ENCODE measurements at places on chromosomes 16 and 17. TPM values are rescaled to one million over a fixed set of nuclear protein-coding genes. Genes with fewer than 3 reads are reported as not detected.

GRCh38 chr16:78291604-78292003, 192.2 kb downstream of the WWOX start:
- no peak for DNase-seq

DNA sequence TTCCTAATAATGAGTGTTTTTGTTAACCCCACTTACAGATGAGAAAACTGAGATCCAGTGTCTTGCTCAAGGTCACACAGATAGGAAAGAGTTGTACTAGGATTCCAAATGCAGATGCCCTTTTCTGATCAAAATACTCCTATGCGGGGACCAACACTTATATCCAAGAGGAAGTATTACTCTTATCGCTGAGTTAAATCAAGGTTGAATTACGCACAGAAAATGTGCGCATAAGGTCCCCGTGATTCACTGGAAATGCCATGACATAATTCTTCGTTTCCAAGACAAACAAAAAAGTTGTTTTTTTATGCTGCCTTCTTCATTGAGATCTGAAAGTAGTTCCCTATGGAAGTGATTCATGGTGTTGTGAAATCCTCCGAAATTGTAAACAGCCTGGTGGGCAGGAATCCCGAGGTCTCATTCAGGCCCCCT, 463.8 kb upstream of the HSBP1 start:
- no peaks in the 10 kb centered on the region for H3K4me1 ChIP-seq
- no peak overlapping the region for H3K27ac ChIP-seq
- no peak overlapping the region for H3K4me3 ChIP-seq
- no peaks in the 10 kb centered on the region for H3K36me3 ChIP-seq
- no peaks in the 10 kb centered on the region for H3K27me3 ChIP-seq
- DNase-seq, result no peak

- no peak overlapping the region for H3K4me3 ChIP-seq
- H3K36me3 ChIP-seq, result no peaks in the 10 kb centered on the region
- H3K4me1 ChIP-seq, result no peaks in the 10 kb centered on the region
- H3K27ac ChIP-seq, result no peak overlapping the region
Observed at GRCh38 chr16:28011971-28012445, 51.5 kb downstream of the GSG1L start.

GRCh38 chr16:72983728-72984350, 64.1 kb downstream of the ZFHX3 start:
- no peak for DNase-seq
- no peaks in the 10 kb centered on the region for H3K36me3 ChIP-seq
- peaks cover 16% of the 10 kb centered on the region for H3K4me1 ChIP-seq
- no peak overlapping the region for H3K4me3 ChIP-seq

DNA sequence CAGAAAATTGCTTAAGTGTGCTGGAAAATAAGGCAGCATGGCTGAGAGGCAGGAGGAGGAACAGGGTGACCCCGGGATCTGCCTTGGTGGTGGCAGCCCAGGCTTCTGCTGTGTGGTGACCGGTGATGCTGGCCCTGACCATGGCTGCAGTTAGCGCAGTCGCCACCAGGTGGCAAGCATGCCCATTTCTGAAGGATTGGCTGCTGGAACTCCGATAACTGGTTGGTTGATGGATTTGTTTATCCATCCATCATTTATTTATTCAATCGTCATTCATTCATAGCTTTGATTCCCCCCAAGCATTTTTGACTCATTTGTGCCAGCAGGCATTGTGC, 29.1 kb upstream of the ITGA3 start:
- H3K4me1 ChIP-seq, result peaks cover 42% of the 10 kb centered on the region
- peaks cover 34% of the 10 kb centered on the region for H3K36me3 ChIP-seq
- peak overlapping the region; percentile 85 for H3K27ac ChIP-seq
- H3K27me3 ChIP-seq, result no peaks in the 10 kb centered on the region

DNA sequence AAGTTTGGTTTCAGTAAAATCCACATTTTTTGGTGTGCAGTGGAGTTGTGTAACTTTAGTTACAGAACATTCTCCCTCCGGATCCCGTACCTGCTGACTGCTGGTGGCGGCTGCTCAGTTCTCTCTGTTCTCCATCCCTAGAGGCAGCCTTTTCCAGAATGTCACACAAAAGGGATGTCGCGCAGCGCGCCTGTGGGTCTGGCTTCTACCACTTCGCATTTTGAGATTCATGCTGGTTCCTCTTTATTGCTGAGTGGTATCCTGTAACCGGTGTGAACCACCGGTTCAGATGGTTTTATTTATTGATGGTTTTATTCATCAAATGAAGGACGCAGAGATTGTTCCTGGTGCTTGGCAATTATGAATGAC, 981 bp upstream of the CEP131 start:
- no peak for DNase-seq
- H3K27me3 ChIP-seq, result no peaks in the 10 kb centered on the region
- peak overlapping the region; percentile 91 for H3K27ac ChIP-seq
- peaks cover 24% of the 10 kb centered on the region for H3K36me3 ChIP-seq
- H3K4me3 ChIP-seq, result peak overlapping the region; percentile 71
- H3K4me1 ChIP-seq, result peaks cover 15% of the 10 kb centered on the region

DNA sequence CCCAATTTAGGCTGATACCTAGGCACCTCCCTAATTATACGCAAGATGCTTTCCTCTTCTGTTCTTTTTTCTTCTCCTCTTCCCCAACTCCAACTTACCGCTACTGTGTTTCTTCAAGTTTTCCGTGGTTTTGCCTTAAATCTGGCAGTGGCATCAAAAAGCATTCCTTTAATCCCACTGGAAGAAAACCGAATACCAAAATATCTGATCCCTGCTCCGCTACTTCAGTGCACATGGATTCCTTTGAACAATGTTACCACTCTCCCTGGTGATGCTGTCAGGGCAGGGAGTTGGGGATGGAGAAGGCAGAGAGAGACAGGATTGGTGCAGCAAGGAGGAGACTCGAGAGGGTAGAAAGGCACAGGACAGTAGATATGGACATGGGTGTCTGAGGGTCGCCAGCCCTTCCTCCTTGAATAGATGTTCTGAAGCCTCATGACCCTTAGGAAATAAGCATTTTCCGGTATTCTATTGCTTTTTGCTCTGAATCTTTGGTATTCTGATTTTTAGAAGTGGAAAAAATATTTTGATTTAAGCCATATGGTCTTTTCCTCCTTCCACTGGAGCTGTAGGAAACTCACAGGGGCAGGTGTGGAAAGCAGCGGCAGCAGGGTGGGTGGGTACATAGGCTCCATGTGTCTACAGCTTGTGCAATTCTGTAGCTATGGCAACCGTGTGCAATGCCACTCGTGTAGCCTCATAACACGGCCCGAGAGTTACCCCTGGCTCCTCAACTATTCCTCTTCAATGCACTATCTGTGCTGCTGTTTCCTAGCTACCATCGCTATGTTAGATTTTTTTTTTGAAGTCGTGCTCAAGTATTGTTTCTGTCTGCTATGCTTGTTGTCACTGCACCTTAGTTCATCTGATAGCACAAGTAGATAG, 32.3 kb upstream of the TANC2 start:
- no peak overlapping the region for H3K27ac ChIP-seq
- H3K4me1 ChIP-seq, result no peaks in the 10 kb centered on the region
- no peak overlapping the region for H3K4me3 ChIP-seq
- H3K27me3 ChIP-seq, result no peaks in the 10 kb centered on the region
- DNase-seq, result no peak

DNA sequence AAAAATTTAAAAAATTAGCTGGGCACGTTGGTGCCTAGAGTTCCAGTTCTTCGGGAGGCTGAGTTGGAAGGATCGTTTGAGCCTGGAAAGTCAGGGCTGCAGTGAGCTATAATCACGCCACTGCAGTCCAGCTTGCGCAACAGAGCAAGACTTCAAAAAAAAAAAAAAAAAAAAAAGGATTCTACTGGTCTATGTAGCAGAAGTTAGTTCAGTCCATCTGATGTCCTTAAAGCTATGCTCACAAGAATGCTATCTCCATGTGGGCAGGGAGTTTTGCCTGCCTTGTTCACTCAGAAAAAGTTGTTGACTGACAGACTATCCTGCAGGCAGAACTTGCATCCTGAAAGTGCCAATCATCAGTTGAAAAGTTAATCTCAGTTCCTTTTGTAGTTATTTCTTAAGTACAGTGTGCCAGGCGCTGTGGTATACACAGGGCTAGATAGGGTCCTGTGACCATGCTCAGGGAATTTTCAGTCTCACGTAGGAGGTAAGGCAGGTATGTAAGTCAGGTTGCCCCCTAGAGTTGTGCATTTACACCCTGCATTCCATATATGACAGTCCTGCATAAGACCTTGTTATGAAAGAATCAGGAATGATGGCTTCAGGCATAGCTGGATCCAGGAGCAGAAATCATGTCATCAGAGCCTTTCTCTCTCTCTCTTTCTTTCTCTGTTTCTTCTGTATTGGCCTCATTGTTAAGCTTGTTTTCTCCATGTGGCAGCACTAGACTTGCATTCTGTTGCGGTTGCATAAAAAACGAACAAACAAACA, 7.6 kb downstream of the SYT17 start:
- H3K4me3 ChIP-seq, result no peak overlapping the region
- H3K27me3 ChIP-seq, result peaks cover 4% of the 10 kb centered on the region
- H3K36me3 ChIP-seq, result no peaks in the 10 kb centered on the region
- DNase-seq, result no peak
- peaks cover 8% of the 10 kb centered on the region for H3K4me1 ChIP-seq
- no peak overlapping the region for H3K27ac ChIP-seq

DNA sequence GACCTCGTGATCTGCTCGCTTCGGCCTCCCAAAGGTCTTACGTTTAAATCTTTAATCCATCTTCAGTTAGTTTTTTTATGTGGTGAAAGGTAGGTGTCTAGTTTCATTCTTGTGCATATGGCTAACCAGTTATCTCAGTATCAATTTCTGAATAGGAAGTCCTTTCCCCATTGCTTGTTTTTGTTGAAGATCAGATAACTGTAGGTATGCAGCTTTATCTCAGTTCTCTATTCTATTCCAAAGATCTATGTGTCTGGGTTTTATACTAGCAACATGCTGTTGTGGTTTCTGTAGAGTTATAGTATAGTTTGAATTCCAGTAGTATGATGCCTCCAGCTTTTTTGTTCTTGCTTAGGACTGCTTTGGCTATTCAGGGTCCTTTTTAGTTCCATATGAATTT, 65.2 kb downstream of the TNFRSF13B start:
- no peaks in the 10 kb centered on the region for H3K36me3 ChIP-seq
- no peak overlapping the region for H3K4me3 ChIP-seq
- no peak for DNase-seq
- H3K27me3 ChIP-seq, result peaks cover under 1% of the 10 kb centered on the region
- H3K27ac ChIP-seq, result no peak overlapping the region
- H3K4me1 ChIP-seq, result peaks cover 6% of the 10 kb centered on the region

GRCh38 chr17:27849474-27850185, 43.5 kb downstream of the LYRM9 start:
- DNase-seq, result no peak
- no peaks in the 10 kb centered on the region for H3K36me3 ChIP-seq
- H3K4me1 ChIP-seq, result no peaks in the 10 kb centered on the region
- H3K4me3 ChIP-seq, result no peak overlapping the region

- DNase-seq, result no peak
- no peak within 1 kb of the TSS for H3K27ac ChIP-seq
- H3K4me3 ChIP-seq, result peak within 1 kb of the TSS; percentile 28
- H3K27me3 ChIP-seq, result no peaks in the 10 kb centered on the region
- H3K4me1 ChIP-seq, result peaks cover under 1% of the 10 kb centered on the region
Observed at GRCh38 chr16:67164599-67165061, at the start of gene HSF4. Gene HSF4 (plus strand): TSS chr16:67164745. CDS start chr16:67164812, 67 bp downstream.

GRCh38 chr16:69754143-69754468, 620 bp downstream of the NOB1 start:
- H3K4me3 ChIP-seq, result peak overlapping the region; percentile 98
- no peak for DNase-seq
- H3K27ac ChIP-seq, result peak overlapping the region; percentile 93
- H3K27me3 ChIP-seq, result peaks cover 13% of the 10 kb centered on the region

DNA sequence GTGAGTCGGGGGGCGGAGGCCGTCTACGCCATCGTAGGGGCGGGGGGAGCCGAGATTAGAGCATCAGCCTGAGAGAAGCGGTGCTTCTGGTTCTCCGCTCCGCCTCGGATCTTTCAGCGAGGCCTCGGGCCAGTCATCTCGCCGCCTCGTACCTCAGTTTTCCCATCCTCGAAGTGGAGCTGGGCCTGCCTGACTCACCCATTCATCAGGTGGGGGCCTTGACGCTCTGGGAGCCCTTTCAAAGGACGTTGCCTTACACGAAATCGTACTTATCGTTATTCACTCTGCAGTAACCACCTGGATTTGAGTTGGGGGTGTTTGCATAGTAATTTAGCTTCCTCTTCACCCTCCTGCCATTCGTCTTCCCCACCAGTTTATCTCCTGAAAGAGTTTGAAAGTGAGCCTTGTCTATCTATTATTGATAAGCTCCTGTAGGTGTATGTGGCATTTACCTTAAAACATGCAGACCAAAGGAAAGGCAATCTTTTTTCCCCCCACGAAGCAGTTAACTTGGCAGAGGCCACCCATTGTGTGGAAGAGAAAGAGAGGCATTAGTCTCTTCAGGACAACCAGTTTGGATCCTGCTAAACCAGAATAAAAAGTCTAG, 674 bp downstream of the TAF15 start:
- peaks cover 46% of the 10 kb centered on the region for H3K36me3 ChIP-seq
- no peaks in the 10 kb centered on the region for H3K27me3 ChIP-seq
- peaks cover 38% of the 10 kb centered on the region for H3K4me1 ChIP-seq
- peak overlapping the region; percentile 100 for H3K27ac ChIP-seq
- peak overlapping the region; percentile 92 for H3K4me3 ChIP-seq

DNA sequence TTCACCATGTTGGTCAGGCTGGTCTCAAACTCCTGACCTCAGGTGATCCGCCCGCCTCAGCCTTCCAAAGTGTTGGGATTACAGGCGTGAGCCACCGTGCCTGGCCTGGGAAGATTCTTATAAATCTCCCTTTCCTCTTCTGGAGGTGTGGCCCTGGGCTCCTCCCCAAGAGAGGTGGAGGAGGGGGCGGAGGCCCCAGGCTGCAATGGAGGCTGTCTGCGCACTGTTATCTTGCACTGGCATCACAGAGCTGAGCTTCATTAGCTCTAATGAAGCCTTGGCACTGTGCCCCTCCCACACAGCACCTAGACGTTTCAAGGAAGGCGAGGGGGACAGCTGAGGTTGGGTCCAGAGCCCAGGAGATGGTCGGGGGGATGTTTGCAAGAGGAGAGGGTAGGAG, 7.5 kb downstream of the ARHGAP23 start:
- no peak for DNase-seq
- H3K36me3 ChIP-seq, result no peaks in the 10 kb centered on the region
- peaks cover 42% of the 10 kb centered on the region for H3K27me3 ChIP-seq
- H3K4me1 ChIP-seq, result no peaks in the 10 kb centered on the region

DNA sequence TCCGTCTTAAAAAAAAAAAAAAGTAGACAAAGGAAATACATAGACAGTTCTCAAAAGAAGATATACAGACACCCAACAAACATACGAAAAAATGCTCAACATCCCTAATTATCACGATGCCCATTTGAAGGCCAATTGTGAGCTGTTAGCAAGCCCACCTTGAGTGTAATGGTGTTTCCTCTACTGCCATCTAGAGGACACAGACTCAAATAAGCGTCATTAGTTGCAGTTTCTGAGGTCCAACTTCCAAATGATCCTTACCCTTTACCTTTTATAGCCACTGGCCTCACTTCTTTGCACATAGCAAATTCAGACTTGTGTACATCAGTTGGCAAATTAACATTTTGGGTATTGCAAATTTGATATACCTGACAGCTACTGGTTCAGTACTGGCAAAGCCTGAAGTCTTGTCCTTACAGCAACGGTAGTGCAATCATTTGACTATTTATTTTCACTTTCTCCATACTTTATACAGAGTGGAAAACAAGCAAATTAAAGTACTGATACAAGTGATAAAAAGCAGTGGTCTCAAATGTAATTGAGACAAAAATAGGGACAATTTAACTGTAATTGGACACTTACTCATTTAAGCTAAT, 536.3 kb upstream of the EEF2KMT start:
- H3K27ac ChIP-seq, result no peak overlapping the region
- DNase-seq, result no peak
- H3K4me3 ChIP-seq, result no peak overlapping the region
- H3K36me3 ChIP-seq, result no peaks in the 10 kb centered on the region
- no peaks in the 10 kb centered on the region for H3K4me1 ChIP-seq

Gene FNDC8
- total RNA-seq, result not detected

Gene TIGD7
- 9.3 TPM for total RNA-seq

Gene COPRS
- 32.6 TPM for total RNA-seq

Gene C17orf50
- not detected for total RNA-seq

Gene SLC47A2
- not detected for total RNA-seq

Measured in Calu3 (cell line).